ENCODE measurements at places on chromosomes 5 and 9.

GRCh38 chr5:172605466-172605865 is 35.6 kb upstream of the NEURL1B start:
- H3K27ac ChIP-seq = no peak overlapping the region
- no peak overlapping the region for H3K4me3 ChIP-seq
- peaks cover 12% of the 10 kb centered on the region for H3K27me3 ChIP-seq
- no peaks in the 10 kb centered on the region for H3K36me3 ChIP-seq
- DNase-seq = no peak

DNA sequence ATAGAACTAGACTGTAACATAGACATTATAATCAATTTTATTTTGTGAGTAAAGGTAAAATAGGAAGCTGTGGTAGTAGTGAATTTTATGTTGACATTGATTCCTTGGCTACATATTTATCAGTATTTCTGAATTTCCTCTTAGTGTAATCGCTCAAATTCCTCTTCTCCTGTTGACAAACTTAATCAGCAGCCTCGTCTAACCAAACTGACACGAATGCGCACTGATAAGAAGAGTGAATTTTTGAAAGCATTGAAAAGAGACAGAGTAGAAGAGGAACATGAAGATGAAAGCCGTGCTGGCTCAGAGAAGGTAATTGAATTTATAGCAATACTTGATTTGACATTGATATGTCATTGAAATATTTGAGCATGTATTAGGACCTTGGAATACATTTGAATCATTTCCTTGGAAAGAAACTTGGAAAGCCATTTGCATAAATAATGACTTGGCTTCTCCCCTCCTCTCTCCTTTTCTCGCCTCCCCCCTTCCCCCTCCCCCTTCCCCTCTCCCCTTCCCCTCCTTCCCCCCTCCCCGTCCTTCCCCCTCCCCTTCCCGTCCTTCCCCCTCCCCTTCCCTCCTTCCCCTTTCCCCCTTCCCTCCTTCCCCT is 75.5 kb downstream of the GPBP1 start:
- DNase-seq = no peak
- peaks cover 52% of the 10 kb centered on the region for H3K36me3 ChIP-seq
- H3K27ac ChIP-seq = no peak overlapping the region
- H3K4me1 ChIP-seq = peaks cover 30% of the 10 kb centered on the region

DNA sequence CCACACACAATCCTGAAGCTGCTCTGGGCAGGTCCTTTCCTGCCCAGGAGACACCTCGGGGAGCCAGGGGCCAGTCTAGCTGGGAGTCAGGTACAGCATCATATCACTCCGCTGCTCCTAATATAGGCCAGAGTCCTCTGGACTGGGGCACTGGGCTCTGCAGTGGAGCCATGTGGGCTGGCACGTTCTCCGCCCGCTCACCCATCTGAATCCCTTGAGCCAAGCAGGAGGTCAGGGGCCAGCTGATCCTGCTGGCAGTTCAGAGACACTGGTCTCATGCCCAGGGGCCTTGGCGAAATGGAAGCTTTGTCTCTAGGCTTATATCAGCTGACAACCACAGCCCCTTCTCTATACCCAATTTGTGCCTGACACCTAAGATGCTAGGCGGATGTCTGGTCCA is 9.3 kb upstream of the CORO2A start:
- H3K27me3 ChIP-seq = no peaks in the 10 kb centered on the region
- no peaks in the 10 kb centered on the region for H3K36me3 ChIP-seq
- H3K4me3 ChIP-seq = no peak overlapping the region
- H3K4me1 ChIP-seq = peaks cover 2% of the 10 kb centered on the region
- no peak for DNase-seq
- H3K27ac ChIP-seq = no peak overlapping the region

GRCh38 chr5:144390133-144390532 is 219.5 kb downstream of the KCTD16 start:
- H3K4me1 ChIP-seq = no peaks in the 10 kb centered on the region
- H3K36me3 ChIP-seq = no peaks in the 10 kb centered on the region
- no peak for DNase-seq

DNA sequence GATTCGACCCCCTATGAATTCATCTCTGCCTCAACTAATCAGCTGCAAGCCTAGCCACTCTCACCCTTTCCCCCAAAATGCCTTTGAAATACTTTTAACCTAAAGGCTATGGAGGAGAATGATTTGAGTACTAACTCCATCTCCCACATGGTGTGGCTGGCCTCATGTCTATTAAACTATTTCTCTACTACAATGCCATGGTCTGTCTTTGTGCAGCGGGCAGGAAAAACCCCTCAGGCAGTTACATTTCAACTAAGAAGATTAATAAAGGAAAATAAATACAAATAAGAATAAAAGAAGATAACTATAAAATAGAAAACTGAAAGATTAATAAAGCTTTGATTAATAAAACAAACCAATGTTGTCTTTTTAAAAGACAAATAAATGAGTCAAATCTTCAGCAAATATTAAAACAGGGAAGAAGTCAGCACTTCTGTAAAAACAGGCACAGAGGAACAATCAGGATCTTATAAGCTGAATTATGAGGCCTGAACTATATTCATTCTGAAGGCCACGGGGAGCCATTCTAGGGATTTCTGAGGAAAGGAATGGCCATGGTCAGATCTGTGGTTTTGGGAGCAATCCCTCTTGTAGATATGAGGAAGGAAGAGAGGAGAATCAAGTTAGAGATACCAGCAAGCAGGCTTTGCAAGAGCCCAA is 116.1 kb upstream of the SLC12A2 start:
- DNase-seq = no peak
- H3K36me3 ChIP-seq = peaks cover 31% of the 10 kb centered on the region
- H3K27ac ChIP-seq = no peak overlapping the region
- H3K27me3 ChIP-seq = no peaks in the 10 kb centered on the region
- H3K4me3 ChIP-seq = no peak overlapping the region

DNA sequence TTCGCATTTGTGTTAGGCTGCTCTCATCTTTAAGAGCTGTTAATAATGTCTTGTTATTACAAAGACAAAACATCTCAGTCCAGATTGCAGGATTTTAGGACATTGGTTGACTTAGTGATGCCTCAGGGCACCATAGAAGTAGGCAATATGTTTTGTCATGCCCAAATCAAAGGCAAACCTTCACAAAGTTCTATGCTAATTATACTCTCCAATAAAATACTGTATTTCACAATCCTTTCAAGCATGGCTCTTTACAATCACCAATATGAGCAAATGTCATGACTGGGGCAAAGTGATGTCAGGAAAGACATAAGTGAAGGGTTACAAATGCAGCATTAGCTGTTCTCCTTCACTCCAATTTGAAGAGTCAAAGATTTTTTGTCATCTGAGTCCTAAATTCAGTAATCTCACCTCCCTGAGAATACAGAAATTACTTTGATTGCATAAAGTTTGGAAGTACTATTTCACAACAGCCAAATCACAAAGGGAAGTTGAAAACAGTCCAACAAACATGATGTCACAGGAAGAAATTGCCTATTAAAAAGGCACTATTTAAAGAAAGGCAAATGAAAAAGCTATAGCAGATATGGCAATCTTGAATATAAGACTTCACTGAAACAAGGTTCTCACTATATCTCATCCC is 303.2 kb downstream of the PRR16 start:
- no peaks in the 10 kb centered on the region for H3K27me3 ChIP-seq
- no peaks in the 10 kb centered on the region for H3K36me3 ChIP-seq
- no peaks in the 10 kb centered on the region for H3K4me1 ChIP-seq
- H3K4me3 ChIP-seq = no peak overlapping the region
- DNase-seq = no peak

GRCh38 chr9:21711504-21711903 is 90.9 kb upstream of the MTAP start:
- DNase-seq = peak; percentile 36
- H3K4me1 ChIP-seq = peaks cover 7% of the 10 kb centered on the region
- no peaks in the 10 kb centered on the region for H3K36me3 ChIP-seq
- no peak overlapping the region for H3K4me3 ChIP-seq

- H3K4me3 ChIP-seq = no peak overlapping the region
- H3K27me3 ChIP-seq = no peaks in the 10 kb centered on the region
- H3K27ac ChIP-seq = no peak overlapping the region
- H3K4me1 ChIP-seq = no peaks in the 10 kb centered on the region
- DNase-seq = no peak
These were observed 110.0 kb downstream of the LURAP1L start for GRCh38 chr9:12884736-12885395.

- peaks cover 3% of the 10 kb centered on the region for H3K27me3 ChIP-seq
- H3K27ac ChIP-seq = no peak overlapping the region
- no peak for DNase-seq
These were observed 170.5 kb downstream of the GABBR2 start for GRCh38 chr9:98538203-98538602.

GRCh38 chr9:135699440-135699839 is at the start of gene SOHLH1:
SOHLH1 (minus strand) TSS chr9:135699481; CDS start chr9:135699467, 14 bp downstream.
- no peaks in the 10 kb centered on the region for H3K36me3 ChIP-seq
- H3K4me3 ChIP-seq = no peak within 1 kb of the TSS
- H3K4me1 ChIP-seq = no peaks in the 10 kb centered on the region
- no peak for DNase-seq
- peaks cover 1% of the 10 kb centered on the region for H3K27me3 ChIP-seq

DNA sequence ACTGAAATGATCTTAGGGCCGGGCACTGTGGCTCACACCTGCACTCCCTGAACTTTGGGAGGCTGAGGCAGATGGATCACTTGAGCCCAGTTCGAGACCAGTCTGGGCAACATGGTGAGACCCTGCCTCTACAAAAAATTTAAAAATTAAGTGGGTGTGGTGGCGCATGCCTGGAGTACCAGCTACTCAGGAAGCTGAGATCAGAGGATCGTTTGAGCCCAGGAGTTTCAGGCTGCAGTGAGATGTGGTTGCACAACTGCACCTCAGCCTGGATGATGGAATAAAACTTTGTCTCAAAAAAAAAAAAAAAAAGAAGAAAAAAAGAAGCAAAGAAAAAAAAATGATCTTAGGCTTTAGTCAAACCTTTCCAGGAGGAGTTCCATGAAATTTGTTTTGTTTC is 41.8 kb downstream of the MEF2C start:
- H3K27ac ChIP-seq = no peak overlapping the region
- no peaks in the 10 kb centered on the region for H3K36me3 ChIP-seq
- peaks cover 6% of the 10 kb centered on the region for H3K4me1 ChIP-seq
- no peak for DNase-seq
- H3K27me3 ChIP-seq = peaks cover 9% of the 10 kb centered on the region

DNA sequence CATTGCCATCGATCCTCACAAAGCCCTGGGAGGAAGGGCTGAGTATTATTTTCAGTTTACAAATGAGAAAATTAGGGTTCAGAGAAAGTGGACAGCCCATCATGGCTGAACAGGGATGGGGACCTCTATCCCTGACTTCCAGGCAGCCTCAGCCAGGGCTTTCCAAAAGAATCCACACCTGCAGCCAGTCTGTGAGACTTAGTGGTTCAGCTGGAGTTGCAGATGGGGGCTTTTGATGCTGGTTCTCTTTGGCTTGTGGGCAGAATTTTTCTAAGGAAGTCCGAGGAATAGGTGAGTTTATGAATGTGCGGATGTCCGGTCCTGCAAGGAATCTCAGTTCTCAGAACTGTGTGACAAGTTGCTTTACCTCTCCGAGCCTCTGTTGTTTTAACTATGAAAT is 138.1 kb downstream of the RGS3 start:
- H3K4me3 ChIP-seq = no peak overlapping the region
- peaks cover 19% of the 10 kb centered on the region for H3K4me1 ChIP-seq
- H3K27me3 ChIP-seq = no peaks in the 10 kb centered on the region
- DNase-seq = no peak

DNA sequence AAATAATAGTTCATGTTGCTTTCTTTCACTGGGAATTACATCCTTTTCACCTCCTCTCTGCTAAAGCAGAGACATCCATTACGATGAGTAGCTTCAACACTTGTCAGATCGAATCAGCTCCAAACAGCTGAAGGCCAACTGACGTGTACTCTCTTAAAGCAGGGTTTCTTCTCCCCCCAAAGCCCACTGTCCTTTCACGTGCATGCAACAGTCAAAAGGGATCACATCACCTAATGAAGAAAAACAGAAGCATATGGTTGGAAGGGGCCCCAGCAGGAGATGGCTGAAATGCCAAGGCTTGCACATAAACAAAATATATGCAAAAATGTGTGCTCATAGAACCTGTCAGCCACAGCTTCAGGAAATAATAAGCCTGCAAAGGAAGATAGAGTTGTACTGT is 421.6 kb downstream of the ANXA1 start:
- H3K4me3 ChIP-seq = no peak overlapping the region
- H3K4me1 ChIP-seq = no peaks in the 10 kb centered on the region
- no peaks in the 10 kb centered on the region for H3K27me3 ChIP-seq
- no peaks in the 10 kb centered on the region for H3K36me3 ChIP-seq
- DNase-seq = no peak

GRCh38 chr5:150179019-150179620 is 10.7 kb upstream of the SLC6A7 start:
- no peak overlapping the region for H3K27ac ChIP-seq
- no peaks in the 10 kb centered on the region for H3K4me1 ChIP-seq
- H3K36me3 ChIP-seq = no peaks in the 10 kb centered on the region
- no peaks in the 10 kb centered on the region for H3K27me3 ChIP-seq

All from activated CD4-positive, alpha-beta memory T cell treated with anti-CD3 and anti-CD28 coated beads for 36 hours (primary cell).